ENCODE measurements at places on chromosomes 12 and 14. TPM values are rescaled to one million over a fixed set of nuclear protein-coding genes. Genes with fewer than 3 reads are reported as not detected.

GRCh38 chr12:47407463-47408129 lies 298.2 kb downstream of the RPAP3 start:
- no peak for DNase-seq
- no peak overlapping the region for H3K4me3 ChIP-seq
- H3K27me3 ChIP-seq: no peaks in the 10 kb centered on the region
- H3K36me3 ChIP-seq: no peaks in the 10 kb centered on the region
- no peak overlapping the region for H3K27ac ChIP-seq

DNA sequence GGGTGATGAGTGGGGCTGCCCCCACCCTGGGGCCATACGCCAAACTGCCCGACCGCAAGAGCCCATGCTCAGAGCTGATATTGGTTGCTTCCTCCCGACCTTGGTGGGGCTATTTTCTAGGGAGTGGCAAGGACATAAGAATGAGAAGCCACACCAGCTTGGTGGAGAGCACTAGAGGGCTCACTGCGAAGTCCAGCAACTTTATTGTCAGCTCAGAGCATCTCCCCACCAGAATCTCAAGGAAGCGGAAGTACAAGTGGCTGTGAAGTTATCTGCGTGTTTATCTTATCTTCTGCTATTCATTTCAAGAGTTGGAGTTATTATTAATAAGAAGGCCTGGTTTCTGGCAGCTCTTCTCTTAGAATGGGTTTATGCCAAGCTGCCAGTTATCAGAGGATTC lies 4.9 kb upstream of the PLXNC1 start:
- no peak overlapping the region for H3K4me3 ChIP-seq
- no peaks in the 10 kb centered on the region for H3K36me3 ChIP-seq
- H3K27ac ChIP-seq: no peak overlapping the region
- H3K27me3 ChIP-seq: peaks cover 42% of the 10 kb centered on the region
- no peak for DNase-seq

DNA sequence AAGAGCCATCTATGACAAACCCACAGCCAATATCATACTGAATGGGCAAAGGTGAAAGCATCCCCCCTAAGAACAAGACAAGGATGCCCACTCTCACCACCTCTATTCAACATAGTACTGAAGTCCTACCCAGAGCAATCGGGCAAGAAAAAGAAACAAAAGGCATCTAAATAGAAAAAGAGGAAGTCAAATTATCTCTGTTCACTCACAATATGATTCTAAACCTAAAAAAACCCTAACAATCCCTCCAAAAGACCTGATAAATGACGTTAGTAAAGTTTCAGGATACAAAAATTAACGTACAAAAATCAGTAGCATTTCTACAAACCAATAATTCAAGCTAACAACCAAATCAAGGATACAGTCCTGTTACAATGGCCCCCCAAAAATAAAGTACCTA lies 26.9 kb downstream of the MDM1 start:
- no peak overlapping the region for H3K27ac ChIP-seq
- H3K36me3 ChIP-seq: no peaks in the 10 kb centered on the region
- no peak for DNase-seq
- H3K4me1 ChIP-seq: peaks cover 7% of the 10 kb centered on the region
- H3K4me3 ChIP-seq: no peak overlapping the region

GRCh38 chr12:38501481-38501880 lies 184.9 kb downstream of the ALG10B start:
- no peaks in the 10 kb centered on the region for H3K4me1 ChIP-seq
- no peak for DNase-seq
- no peak overlapping the region for H3K27ac ChIP-seq
- H3K27me3 ChIP-seq: no peaks in the 10 kb centered on the region
- H3K4me3 ChIP-seq: no peak overlapping the region

- H3K4me3 ChIP-seq: no peak overlapping the region
- H3K27me3 ChIP-seq: no peaks in the 10 kb centered on the region
- DNase-seq: no peak
- no peaks in the 10 kb centered on the region for H3K36me3 ChIP-seq
These were observed 26.1 kb downstream of the JDP2 start for GRCh38 chr14:75453817-75454434.

GRCh38 chr14:27366596-27366995 lies 768.8 kb upstream of the NOVA1 start:
- no peak overlapping the region for H3K27ac ChIP-seq
- DNase-seq: peak; percentile 35
- H3K4me1 ChIP-seq: no peaks in the 10 kb centered on the region
- H3K4me3 ChIP-seq: no peak overlapping the region
- H3K27me3 ChIP-seq: no peaks in the 10 kb centered on the region

DNA sequence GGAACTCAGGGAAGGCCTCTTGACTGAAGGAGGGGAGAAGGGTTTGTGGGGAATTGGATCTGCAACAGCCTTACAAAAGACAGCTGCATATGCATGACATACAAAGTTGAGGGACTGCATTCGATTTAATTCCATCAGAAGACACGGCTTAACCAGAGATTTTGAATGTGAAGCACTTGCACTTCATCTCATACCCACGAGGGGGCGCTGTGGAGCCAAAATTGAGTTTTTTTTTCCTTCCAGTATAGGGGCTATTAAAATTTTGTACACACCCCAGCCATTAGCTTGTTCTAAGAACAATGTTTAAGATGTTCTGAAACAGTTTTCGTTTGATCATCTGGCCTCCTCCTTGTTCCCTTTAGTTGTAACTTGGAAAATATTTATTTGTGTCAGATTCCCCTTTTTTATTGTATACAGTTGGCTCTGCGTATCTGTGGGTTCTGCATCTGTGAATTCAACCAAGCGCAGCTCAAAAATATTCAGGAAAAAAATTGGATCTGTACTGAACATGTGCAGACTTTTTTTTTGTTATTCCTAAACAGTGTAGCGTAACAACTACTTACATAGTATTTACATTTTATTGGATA lies 1.6 kb downstream of the SUDS3 start:
- DNase-seq: peak; percentile 68
- peaks cover 5% of the 10 kb centered on the region for H3K36me3 ChIP-seq
- H3K27ac ChIP-seq: peak overlapping the region; percentile 15
- peak overlapping the region; percentile 89 for H3K4me3 ChIP-seq

DNA sequence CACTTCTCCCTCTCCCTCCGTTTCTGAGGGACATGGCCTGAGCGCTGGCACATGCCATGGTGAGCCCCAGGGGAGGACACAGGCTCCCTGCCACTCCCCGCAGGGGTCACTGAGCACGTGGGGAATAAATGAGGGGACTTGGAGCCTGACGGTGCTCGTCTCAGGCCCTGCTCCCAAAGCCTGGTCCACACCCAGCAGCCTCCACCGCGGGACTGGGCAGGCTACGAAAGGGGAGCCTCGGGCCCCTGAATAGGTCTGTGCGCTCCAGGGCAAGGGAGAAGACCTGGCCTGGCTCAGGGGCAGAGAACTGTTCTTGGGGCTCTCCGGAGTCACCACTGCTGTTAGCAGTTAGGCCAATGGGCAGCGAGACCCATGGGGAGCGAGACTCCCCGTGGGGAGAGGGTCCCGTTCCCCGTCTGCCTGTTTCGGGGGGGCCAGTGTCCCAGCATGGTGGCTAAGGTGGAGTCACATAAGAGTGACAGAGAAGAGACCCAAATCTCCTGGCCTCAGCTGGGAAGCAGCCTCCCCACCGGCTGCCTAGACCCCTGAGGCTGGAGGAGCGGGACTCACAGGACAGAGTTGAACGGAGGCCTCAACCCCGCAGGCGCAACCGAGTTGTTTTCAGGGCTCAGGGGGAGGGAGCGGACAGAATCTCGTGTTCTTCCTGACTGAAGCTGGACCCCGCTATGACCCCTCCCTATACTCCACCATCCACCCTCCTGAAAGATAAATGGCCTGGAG lies 329.8 kb upstream of the SFSWAP start:
- no peaks in the 10 kb centered on the region for H3K27me3 ChIP-seq
- no peak for DNase-seq
- no peak overlapping the region for H3K4me3 ChIP-seq
- H3K27ac ChIP-seq: no peak overlapping the region
- H3K4me1 ChIP-seq: no peaks in the 10 kb centered on the region
- no peaks in the 10 kb centered on the region for H3K36me3 ChIP-seq

GRCh38 chr12:115185506-115185905 lies 501.5 kb upstream of the TBX3 start:
- no peaks in the 10 kb centered on the region for H3K27me3 ChIP-seq
- H3K36me3 ChIP-seq: no peaks in the 10 kb centered on the region
- peak; percentile 59 for DNase-seq
- no peak overlapping the region for H3K27ac ChIP-seq

DNA sequence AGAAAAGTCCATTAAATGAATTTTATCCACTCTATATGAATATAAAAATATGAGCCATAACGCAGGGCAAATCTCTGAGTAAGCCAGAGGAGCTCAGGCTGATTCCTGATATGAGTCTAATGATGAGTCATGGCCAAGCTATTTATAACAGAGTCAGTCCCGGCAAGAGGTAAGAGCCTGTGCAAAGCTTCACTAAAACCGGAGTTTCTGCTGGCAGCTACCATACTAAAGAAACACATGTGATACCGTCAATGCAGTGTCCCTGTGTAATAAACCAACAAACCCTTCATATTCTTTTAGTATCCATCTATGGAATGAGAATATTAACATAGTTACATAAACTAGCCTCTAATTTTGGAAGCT lies 319.4 kb downstream of the KCNC2 start:
- no peaks in the 10 kb centered on the region for H3K27me3 ChIP-seq
- no peak overlapping the region for H3K4me3 ChIP-seq
- no peak overlapping the region for H3K27ac ChIP-seq
- no peaks in the 10 kb centered on the region for H3K36me3 ChIP-seq
- peak; percentile 91 for DNase-seq

GRCh38 chr12:102095677-102096263 lies 24.1 kb downstream of the NUP37 start:
- peak; percentile 69 for DNase-seq
- no peak overlapping the region for H3K27ac ChIP-seq
- no peak overlapping the region for H3K4me3 ChIP-seq
- H3K27me3 ChIP-seq: no peaks in the 10 kb centered on the region
- H3K36me3 ChIP-seq: peaks cover 2% of the 10 kb centered on the region

- H3K4me3 ChIP-seq: no peak overlapping the region
- DNase-seq: no peak
- H3K27me3 ChIP-seq: no peaks in the 10 kb centered on the region
- H3K36me3 ChIP-seq: no peaks in the 10 kb centered on the region
These were observed 59.5 kb upstream of the CHGA start for GRCh38 chr14:92863286-92864080.

GRCh38 chr12:66055837-66056319 lies 74.7 kb downstream of the LLPH start:
- H3K36me3 ChIP-seq: no peaks in the 10 kb centered on the region
- no peaks in the 10 kb centered on the region for H3K27me3 ChIP-seq
- no peaks in the 10 kb centered on the region for H3K4me1 ChIP-seq
- H3K4me3 ChIP-seq: no peak overlapping the region

DNA sequence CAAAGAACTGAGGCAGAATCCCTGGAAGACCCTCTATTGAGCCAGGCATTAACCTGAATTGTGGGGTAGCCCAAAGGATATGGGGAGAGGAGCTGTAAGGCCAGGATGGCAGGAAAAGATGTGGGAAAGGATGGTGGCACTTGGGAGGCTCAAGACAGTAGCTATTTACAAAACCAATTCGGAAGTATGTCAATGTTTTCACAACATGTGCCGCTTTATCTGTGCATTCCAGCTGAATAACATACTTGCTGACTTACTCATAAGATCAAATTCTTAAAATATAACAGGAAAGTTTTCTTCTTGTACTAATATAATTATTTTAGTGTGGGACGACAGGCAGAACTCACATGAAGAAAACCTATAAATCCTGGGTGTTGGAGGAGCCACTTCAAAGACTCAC lies 10.6 kb downstream of the BBS10 start:
- H3K4me1 ChIP-seq: peaks cover 6% of the 10 kb centered on the region
- no peaks in the 10 kb centered on the region for H3K27me3 ChIP-seq
- peak; percentile 85 for DNase-seq

DNA sequence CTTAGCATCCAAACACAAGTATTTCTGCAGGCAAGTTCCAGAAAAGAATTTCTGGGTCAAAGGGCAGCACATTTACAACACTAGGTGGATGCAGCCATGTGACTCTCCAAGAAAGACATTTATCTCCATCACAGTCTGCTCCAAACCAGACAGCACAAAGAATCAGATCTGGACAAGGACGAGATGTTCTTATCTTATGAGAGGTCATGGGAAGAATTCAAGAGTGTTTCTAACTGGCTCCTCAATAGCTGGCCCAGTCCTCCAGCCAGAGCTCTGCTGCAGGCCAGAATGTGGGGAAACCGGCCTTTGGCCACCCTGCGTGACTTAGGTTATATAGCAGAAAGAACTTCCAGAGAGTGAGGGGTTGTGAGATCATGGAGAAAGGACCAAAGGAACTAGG lies 17.4 kb downstream of the TMEM119 start:
- no peak for DNase-seq
- no peaks in the 10 kb centered on the region for H3K36me3 ChIP-seq
- no peak overlapping the region for H3K4me3 ChIP-seq
- peaks cover 24% of the 10 kb centered on the region for H3K4me1 ChIP-seq
- no peaks in the 10 kb centered on the region for H3K27me3 ChIP-seq

DNA sequence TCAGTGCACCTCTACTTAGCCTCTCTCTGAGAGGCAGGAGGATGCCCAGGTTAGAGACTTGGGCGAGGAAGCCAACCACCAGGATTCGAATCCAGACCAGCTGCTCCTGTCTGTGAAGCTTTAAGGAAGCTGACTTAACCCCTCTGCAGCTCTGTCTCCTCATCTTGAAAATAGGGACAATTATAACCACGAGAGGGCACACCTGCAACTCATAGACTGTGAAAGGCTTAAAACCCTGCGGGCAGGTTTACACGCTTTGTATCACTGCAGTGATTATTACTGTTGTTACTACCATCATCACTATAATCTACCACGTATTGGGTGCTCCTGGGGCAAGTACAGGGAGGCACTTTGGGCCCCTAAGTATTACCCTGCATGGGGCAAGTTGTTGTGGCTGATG lies 379.8 kb downstream of the VRK1 start:
- no peaks in the 10 kb centered on the region for H3K4me1 ChIP-seq
- no peak overlapping the region for H3K27ac ChIP-seq

DNA sequence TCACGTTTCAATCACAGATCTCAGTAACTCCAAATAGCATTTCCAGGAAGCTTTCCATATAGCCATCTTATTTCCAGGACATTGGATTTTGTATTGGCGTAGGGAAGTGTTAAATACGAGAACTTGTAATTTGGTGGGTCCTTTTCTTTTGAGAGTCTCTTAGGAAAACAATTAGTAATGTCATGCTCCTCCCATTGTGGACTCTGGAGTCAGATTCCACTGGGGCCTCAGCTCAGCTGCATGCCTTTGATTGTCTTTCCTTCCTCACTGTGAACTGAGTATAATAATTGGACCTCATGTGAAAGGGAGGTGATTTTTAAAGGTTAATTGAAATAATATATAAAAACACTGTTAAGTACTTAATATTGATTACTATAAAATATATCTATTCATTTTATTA lies 462.6 kb downstream of the NPAS3 start:
- DNase-seq: no peak
- H3K27ac ChIP-seq: no peak overlapping the region
- H3K4me1 ChIP-seq: no peaks in the 10 kb centered on the region

- H3K36me3 ChIP-seq: no peaks in the 10 kb centered on the region
- peaks cover 13% of the 10 kb centered on the region for H3K27me3 ChIP-seq
- no peaks in the 10 kb centered on the region for H3K4me1 ChIP-seq
- no peak for DNase-seq
These were observed 4.2 kb upstream of the RIPK3 start for GRCh38 chr14:24343795-24344660.

JDP2 gene
- polyA plus RNA-seq: 40.8 TPM

KRT3 gene
- polyA plus RNA-seq: not detected

ATF7 gene
- polyA plus RNA-seq: 24.7 TPM

SOX5 gene
- 12.4 TPM for polyA plus RNA-seq

PLBD1 gene
- polyA plus RNA-seq: 0.76 TPM

NXPH4 gene
- 0.30 TPM for polyA plus RNA-seq

ARHGAP9 gene
- 0.08 TPM for polyA plus RNA-seq

KRT74 gene
- polyA plus RNA-seq: not detected

RERG gene
- polyA plus RNA-seq: 0.57 TPM

HNF1A gene
- not detected for polyA plus RNA-seq

ORAI1 gene
- polyA plus RNA-seq: 7.4 TPM

Measured in fibroblast of lung (primary cell).